ENCODE measurements at places on chromosomes 2 and 18. TPM values are rescaled to one million over a fixed set of nuclear protein-coding genes. Genes with fewer than 3 reads are reported as not detected.

UPP2 gene
- 1.6 TPM for total RNA-seq

PRKAG3 gene
- total RNA-seq: not detected

FBXO15 gene
- 4.1 TPM for total RNA-seq

GPAT2 gene
- 2.0 TPM for total RNA-seq

RBM43 gene
- 2.0 TPM for total RNA-seq

GCG gene
- total RNA-seq: 0.41 TPM

DNA sequence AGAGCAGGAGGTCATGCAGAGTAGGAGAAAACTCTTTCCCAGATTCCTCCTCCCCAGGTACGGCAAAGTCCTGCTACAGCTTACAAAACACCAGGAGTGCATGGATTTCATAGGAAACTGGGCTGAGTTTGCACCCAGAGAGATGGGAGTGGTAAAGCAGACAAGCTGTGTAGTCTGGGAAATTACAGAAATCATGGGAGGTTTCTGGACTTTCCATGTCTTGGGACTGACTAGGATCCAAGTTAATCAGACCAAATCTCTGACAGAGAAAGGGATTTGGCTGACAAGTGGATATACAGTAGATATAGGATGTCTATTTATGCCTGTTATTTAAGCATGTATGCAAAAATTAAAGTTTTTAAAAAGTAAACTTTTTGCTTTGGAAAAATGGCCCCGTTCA, 205.4 kb upstream of the ACVR2A start:
- no peak for DNase-seq

DNA sequence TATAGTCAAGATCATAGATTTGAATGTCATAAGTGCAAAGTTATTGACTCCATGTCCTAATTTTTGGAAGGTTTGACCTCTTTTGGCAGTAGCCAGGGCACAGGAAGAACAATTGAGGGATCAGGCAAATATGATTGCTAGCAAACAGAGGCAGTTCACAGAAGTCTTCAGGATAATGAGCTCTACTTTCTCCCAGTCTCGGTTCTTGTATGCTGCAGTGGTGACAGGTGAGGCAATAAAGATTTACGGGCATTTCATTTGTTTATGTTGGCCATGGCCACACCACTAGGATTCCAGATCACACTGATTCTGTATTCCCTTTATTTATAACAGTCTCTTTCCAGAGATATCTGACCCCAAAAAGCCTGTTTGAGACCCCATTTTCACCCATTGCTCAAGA, 137.5 kb downstream of the UBR3 start:
- no peak for DNase-seq

DNA sequence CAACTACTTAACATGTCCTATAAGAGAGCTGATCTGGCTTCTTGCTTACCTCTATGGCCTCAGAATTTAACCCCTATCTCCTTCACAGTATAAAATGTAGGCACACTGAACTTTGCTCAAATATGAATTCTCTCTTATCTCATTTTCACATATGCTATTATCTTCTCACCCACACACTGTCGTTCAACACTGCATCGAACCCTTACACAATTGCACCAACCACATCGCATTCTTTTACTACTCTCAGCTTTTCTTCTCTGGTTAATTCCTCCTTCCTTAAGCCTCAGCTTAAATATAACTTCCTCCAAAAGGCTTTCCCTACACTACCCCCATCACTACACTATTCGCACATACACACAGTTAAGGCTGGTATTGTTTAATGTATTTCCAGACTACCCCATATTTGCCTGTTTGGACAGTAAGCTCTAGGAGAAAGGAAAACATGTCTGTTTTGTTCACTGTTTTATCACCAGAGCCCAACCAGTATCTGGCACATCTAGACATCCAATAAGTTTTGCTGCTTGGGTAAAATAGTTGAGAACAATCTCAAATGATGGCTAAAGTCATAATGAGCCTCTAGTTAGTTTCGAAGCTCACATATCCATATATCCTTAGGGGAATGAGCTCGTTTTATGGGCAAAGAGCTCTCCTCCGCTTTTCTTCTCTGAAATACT, 47.7 kb downstream of the HIBCH start:
- no peak for DNase-seq

GRCh38 chr2:109410039-109410815, 203.5 kb downstream of the SEPTIN10 start:
- DNase-seq: no peak

- DNase-seq: no peak
Measured at GRCh38 chr18:3027370-3027891, 14.5 kb upstream of the LPIN2 start.

- no peak for DNase-seq
Measured at GRCh38 chr18:3593381-3593903, 143.5 kb downstream of the TGIF1 start.

- DNase-seq: no peak
Measured at GRCh38 chr2:27713201-27713600, 49.5 kb downstream of the SLC4A1AP start.

DNA sequence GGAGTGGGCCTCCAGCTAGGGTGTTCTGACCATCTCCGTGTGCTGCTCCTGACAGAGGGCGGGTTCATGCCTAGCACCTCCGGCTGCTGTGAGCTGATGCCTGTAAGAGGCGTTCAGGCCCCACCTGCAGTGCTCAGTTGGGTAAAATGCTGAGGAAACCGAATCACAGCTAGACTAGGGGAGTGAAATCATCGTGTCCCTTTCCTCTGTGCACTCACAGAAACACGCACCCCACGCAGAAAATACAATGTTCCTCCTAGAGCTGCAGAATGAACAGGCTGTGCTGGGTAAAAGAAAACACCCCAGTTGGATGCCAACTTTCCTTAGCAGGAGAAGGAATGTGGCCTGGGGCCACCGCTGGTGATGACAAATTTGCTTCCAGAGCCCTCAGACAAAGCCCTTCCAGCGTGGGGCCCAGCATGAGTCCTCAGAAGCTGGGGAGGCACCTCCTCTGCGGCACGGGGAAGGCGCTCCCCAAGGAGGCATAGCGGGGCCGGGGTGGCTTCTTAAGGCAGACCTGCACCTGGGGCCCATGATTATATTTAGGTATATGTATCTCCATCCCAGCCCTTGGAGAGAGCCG, 16.3 kb upstream of the ARHGEF4 start:
- DNase-seq: no peak

DNA sequence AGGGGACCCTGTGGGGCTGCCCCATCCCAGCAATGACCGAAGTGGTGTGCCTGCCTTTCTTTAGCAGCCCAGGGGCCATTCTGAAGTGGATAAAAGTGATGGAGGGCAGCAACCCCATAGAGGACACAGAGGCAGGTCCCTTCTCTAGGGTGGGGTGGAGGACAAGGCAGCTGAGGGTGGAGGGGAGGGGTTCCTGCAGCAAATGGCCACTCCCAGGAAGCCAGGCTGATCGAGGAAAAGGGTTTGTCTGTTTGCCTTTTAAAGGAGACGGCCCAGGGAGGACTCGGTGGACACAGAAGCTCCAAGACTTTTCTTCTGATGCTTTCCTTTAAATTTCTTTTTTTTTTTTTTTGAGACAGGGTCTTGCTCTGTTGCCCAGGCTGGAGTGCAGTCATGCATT, 272.8 kb downstream of the TWIST2 start:
- no peak for DNase-seq

DNA sequence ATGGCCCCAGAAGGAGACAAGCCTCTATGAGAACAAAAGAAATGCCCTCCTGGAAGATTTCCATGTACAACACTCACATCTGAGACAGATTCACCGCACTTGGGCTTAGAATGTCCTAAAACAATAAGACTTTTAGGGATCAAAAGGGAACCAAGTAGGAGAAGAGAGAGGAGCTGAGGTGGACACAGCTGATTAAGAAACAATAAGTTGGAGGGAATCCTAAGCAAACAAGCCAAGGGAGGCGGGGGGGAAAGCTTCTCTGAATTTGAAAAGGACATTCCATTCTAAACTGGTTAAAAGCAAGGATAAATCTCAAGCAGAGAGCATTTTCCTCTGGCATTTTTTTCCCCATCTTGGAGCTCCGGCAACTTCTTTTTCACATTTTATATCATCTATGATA, 9.9 kb downstream of the ACVR1 start:
- DNase-seq: no peak

All from frontal cortex (tissue), 4 donors.